ENCODE measurements at places on chromosomes 6 and 20.

DNA sequence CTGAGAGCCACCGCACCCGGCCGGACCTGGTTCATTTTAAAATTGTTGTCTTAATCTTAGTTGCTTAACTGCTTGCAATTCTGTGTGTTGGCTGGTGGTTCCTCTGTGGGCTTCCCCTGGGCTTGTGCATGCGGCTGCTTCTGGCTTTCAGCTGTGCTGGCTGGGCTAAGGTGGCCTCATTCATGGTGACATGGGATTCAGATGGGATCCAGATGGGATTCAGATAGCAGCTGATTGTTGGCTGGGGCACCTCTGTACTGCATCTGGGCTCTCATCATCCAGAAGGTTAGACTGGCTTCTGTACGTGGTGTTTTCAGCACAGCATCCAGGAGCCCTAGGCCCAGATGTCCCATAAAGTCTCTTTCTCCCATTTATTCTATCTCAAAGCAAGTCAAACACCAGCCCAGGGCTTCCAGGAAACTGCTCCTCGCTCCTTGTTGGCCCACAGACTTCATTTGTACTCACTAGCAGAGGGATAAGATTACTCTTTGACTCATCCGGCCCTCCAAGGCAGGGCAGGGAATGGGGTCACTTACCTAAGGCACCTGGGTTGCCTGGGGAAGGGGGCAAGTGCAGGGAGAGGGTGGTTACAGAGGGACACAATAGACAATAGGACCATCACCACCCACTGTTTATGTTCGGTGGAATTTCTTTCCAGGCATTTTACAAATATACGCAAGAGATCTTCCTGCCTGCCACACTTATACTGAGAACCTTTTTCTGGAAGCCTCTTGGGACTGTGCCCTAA, 10.2 kb upstream of the PEDS1 start:
- H3K4me1 ChIP-seq: peaks cover 20% of the 10 kb centered on the region
- H3K4me3 ChIP-seq: no peak overlapping the region
- peak overlapping the region; percentile 8 for H3K27ac ChIP-seq
- H3K36me3 ChIP-seq: no peaks in the 10 kb centered on the region

GRCh38 chr6:111808493-111808892, 64.8 kb downstream of the FYN start:
- peaks cover 42% of the 10 kb centered on the region for H3K4me1 ChIP-seq
- no peaks in the 10 kb centered on the region for H3K27me3 ChIP-seq
- DNase-seq: no peak
- H3K36me3 ChIP-seq: no peaks in the 10 kb centered on the region

- no peaks in the 10 kb centered on the region for H3K4me1 ChIP-seq
- no peak overlapping the region for H3K27ac ChIP-seq
- no peak for DNase-seq
- no peak overlapping the region for H3K4me3 ChIP-seq
- H3K36me3 ChIP-seq: no peaks in the 10 kb centered on the region
Observed at GRCh38 chr20:24747010-24747712, 201.9 kb upstream of the CST7 start.

- no peak for DNase-seq
- H3K4me1 ChIP-seq: peaks cover 25% of the 10 kb centered on the region
- no peak overlapping the region for H3K27ac ChIP-seq
- H3K36me3 ChIP-seq: peaks cover 3% of the 10 kb centered on the region
- no peaks in the 10 kb centered on the region for H3K27me3 ChIP-seq
Observed at GRCh38 chr20:32289661-32290431, 12.4 kb downstream of the KIF3B start.

- H3K27me3 ChIP-seq: no peaks in the 10 kb centered on the region
- H3K4me1 ChIP-seq: peaks cover 68% of the 10 kb centered on the region
- DNase-seq: no peak
- peak overlapping the region; percentile 75 for H3K27ac ChIP-seq
- no peaks in the 10 kb centered on the region for H3K36me3 ChIP-seq
Observed at GRCh38 chr20:43941476-43942200, 27.0 kb downstream of the TOX2 start.

- no peak overlapping the region for H3K4me3 ChIP-seq
- peak overlapping the region; percentile 9 for H3K27ac ChIP-seq
- peaks cover 5% of the 10 kb centered on the region for H3K36me3 ChIP-seq
- no peaks in the 10 kb centered on the region for H3K27me3 ChIP-seq
Observed at GRCh38 chr6:111724505-111724904, 118.8 kb upstream of the TRAF3IP2 start.

DNA sequence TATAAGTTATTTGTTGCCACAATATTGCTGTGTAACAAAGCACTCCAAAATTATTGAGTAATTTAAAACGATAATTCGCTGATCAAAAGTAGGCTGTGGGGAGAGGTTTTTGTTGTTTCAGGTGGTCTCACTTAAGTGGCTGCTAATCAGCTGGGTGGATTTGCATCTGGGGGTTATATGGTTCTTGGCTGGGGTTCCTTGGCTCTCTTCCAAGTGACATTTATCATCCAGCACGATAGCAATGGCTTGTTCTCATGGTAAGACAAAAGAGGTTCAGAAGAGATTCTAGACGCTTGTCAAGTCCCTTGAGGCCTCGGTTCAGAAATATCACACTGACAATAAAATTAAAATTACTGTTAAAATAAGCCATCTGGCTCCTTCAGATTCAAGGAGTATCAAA, 1648.8 kb downstream of the GRIK2 start:
- H3K4me1 ChIP-seq: no peaks in the 10 kb centered on the region
- H3K27ac ChIP-seq: no peak overlapping the region
- DNase-seq: no peak
- no peaks in the 10 kb centered on the region for H3K36me3 ChIP-seq

- DNase-seq: no peak
- H3K4me1 ChIP-seq: peaks cover 9% of the 10 kb centered on the region
Observed at GRCh38 chr6:36246506-36247268, 23.2 kb upstream of the PNPLA1 start.

DNA sequence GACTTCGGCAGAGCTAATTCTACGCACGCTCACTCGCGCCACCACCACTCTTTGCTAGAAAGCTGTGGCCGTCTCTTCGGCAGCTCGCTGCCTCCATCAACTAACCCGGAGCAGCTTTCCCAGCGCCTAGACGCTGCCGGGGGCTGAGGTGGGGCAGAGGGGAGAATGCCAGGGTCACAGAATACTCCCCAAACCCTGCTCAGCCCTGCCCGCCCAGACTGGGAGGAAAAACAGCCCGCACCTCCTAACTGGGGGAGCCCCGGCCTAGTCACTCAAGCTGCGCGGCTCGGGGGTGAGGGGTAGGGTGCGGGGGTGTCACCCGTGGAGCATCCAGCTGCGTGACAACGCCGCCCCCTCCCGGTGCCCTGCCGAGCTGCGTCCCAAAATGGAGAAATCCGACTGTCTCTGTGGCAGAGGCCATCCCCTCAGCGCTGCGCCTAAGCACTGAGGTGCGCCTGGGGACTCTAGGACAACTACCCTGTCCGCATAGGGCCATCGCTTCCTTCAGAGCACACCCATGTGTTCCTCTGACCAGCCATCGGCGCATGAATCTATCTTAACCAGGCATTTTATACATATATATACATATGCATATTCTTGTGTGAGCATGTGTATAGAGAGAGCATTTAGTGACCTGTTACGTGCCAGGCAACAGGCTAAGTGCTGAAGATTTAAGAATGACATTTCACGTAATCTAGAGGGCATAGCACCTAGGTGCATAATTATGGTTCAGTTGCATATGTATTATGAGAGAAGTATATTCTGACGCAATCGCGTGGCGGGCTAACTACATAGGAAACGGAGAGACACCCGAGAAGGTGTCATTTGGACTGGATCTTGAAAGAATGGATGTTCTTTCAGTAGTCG, 1.5 kb upstream of the TENT5A start:
- H3K4me1 ChIP-seq: peaks cover 18% of the 10 kb centered on the region
- H3K27me3 ChIP-seq: no peaks in the 10 kb centered on the region
- peak overlapping the region; percentile 68 for H3K4me3 ChIP-seq
- DNase-seq: peak; percentile 93

- no peaks in the 10 kb centered on the region for H3K4me1 ChIP-seq
- no peaks in the 10 kb centered on the region for H3K36me3 ChIP-seq
- no peaks in the 10 kb centered on the region for H3K27me3 ChIP-seq
- H3K27ac ChIP-seq: no peak overlapping the region
- DNase-seq: no peak
- no peak overlapping the region for H3K4me3 ChIP-seq
Observed at GRCh38 chr20:24051160-24051559, 62.6 kb upstream of the GGTLC1 start.

- H3K4me1 ChIP-seq: no peaks in the 10 kb centered on the region
- no peak overlapping the region for H3K27ac ChIP-seq
- no peak for DNase-seq
- H3K36me3 ChIP-seq: no peaks in the 10 kb centered on the region
- H3K27me3 ChIP-seq: no peaks in the 10 kb centered on the region
Observed at GRCh38 chr6:53566755-53567154, 21.9 kb upstream of the GCLC start.

DNA sequence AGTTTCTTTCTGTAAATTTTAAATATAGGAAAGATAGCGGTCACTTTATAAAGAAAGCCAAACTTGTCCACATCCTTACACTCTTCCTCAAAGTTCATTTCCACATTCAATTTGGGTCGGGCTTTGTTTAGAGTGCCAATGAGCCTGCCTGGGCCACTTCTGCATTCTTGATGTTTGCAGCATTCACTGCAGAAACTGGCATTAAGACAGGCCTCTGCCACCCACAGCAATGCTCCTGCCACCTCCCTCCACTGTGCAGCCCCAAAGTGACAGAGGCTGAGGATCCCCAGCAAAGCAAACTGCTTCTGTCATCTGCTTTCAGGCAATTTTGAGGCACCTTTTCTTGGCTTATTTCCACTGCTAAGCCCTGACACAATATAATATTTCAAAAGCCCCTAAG, 61.2 kb downstream of the TNFAIP3 start:
- H3K4me3 ChIP-seq: no peak overlapping the region
- H3K4me1 ChIP-seq: peaks cover 30% of the 10 kb centered on the region
- DNase-seq: peak; percentile 65
- H3K36me3 ChIP-seq: no peaks in the 10 kb centered on the region

GRCh38 chr20:57996465-57996864, 232.0 kb downstream of the ANKRD60 start:
- H3K36me3 ChIP-seq: no peaks in the 10 kb centered on the region
- H3K4me3 ChIP-seq: no peak overlapping the region
- H3K4me1 ChIP-seq: peaks cover 10% of the 10 kb centered on the region
- H3K27ac ChIP-seq: no peak overlapping the region
- no peak for DNase-seq

GRCh38 chr6:169009628-169010027, 244.0 kb downstream of the THBS2 start:
- H3K4me1 ChIP-seq: no peaks in the 10 kb centered on the region
- no peak for DNase-seq
- no peaks in the 10 kb centered on the region for H3K36me3 ChIP-seq
- no peak overlapping the region for H3K4me3 ChIP-seq
- no peaks in the 10 kb centered on the region for H3K27me3 ChIP-seq

- H3K36me3 ChIP-seq: no peaks in the 10 kb centered on the region
- no peak for DNase-seq
- no peak overlapping the region for H3K4me3 ChIP-seq
- H3K4me1 ChIP-seq: no peaks in the 10 kb centered on the region
- no peak overlapping the region for H3K27ac ChIP-seq
- H3K27me3 ChIP-seq: no peaks in the 10 kb centered on the region
Observed at GRCh38 chr6:119676961-119677360, 327.4 kb upstream of the MAN1A1 start.

DNA sequence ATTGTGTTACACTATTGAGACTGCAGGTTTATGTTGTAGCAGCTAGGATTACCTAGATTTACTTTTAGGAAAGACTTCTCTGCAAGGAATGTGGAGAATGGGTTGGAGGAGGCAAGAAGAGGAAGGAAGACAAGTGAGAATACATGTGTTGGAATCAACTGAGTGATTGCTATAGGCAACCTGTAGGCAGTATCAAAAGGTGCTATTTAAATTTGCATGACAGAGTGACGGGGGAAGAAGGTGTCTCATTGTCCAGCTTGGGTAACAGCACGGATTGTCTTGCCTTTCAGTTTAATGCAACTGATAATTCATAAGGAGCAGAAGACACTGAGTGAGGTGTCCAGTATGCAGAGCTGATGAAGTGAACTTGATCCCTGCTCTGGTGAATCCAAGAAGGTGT, 19.4 kb downstream of the SERPINB9 start:
- no peaks in the 10 kb centered on the region for H3K27me3 ChIP-seq
- H3K4me3 ChIP-seq: no peak overlapping the region
- no peak overlapping the region for H3K27ac ChIP-seq
- H3K36me3 ChIP-seq: peaks cover 6% of the 10 kb centered on the region
- H3K4me1 ChIP-seq: peaks cover 11% of the 10 kb centered on the region

- no peaks in the 10 kb centered on the region for H3K4me1 ChIP-seq
- no peak overlapping the region for H3K27ac ChIP-seq
- no peak for DNase-seq
- H3K27me3 ChIP-seq: peaks cover 8% of the 10 kb centered on the region
- no peaks in the 10 kb centered on the region for H3K36me3 ChIP-seq
Observed at GRCh38 chr20:49420292-49420691, 62.2 kb downstream of the KCNB1 start.

DNA sequence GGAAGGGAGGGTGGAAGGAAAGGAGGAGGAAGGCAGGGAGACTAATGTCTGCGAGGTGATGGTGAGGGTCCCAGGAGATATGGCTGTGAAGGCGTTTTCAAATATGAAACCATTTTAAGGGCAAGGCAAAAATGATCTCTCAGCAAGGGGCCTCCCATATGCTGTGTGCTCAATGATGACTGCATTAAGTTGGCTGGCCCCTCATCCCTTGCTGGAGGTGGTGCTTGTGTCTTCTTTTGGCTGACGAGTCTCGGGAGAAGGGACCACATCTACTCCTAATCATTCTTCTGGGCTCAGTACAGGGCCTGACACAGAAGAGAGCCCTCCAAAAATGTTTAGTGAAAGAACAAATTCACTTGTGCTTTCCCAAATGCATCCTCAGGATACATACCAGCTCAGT, 23.0 kb upstream of the MRPS18A start:
- no peaks in the 10 kb centered on the region for H3K27me3 ChIP-seq
- H3K36me3 ChIP-seq: no peaks in the 10 kb centered on the region
- DNase-seq: no peak
- no peak overlapping the region for H3K27ac ChIP-seq
- H3K4me1 ChIP-seq: peaks cover 46% of the 10 kb centered on the region

GRCh38 chr20:62485701-62486089, 9.9 kb upstream of the GATA5 start:
- H3K36me3 ChIP-seq: no peaks in the 10 kb centered on the region
- DNase-seq: no peak
- H3K27ac ChIP-seq: no peak overlapping the region
- H3K4me1 ChIP-seq: peaks cover 23% of the 10 kb centered on the region
- H3K27me3 ChIP-seq: peaks cover 79% of the 10 kb centered on the region

- H3K27ac ChIP-seq: peak overlapping the region; percentile 22
- no peaks in the 10 kb centered on the region for H3K36me3 ChIP-seq
- peaks cover 37% of the 10 kb centered on the region for H3K4me1 ChIP-seq
Observed at GRCh38 chr6:11462742-11463397, 74.7 kb upstream of the TMEM170B start.

Measured in lower lobe of right lung (tissue), 2 donors.